ENCODE measurements at places on chromosomes 12 and 14.

- no peak for DNase-seq
Observed at GRCh38 chr12:82723891-82724290, 37.2 kb downstream of the TMTC2 start.

GRCh38 chr12:52791271-52792184 is 4.4 kb downstream of the KRT3 start:
- no peak for DNase-seq

GRCh38 chr12:106980944-106981343 is 6.0 kb downstream of the MTERF2 start:
- no peak for DNase-seq

- no peak for DNase-seq
Observed at GRCh38 chr14:56138928-56139327, 20.7 kb downstream of the PELI2 start.

DNA sequence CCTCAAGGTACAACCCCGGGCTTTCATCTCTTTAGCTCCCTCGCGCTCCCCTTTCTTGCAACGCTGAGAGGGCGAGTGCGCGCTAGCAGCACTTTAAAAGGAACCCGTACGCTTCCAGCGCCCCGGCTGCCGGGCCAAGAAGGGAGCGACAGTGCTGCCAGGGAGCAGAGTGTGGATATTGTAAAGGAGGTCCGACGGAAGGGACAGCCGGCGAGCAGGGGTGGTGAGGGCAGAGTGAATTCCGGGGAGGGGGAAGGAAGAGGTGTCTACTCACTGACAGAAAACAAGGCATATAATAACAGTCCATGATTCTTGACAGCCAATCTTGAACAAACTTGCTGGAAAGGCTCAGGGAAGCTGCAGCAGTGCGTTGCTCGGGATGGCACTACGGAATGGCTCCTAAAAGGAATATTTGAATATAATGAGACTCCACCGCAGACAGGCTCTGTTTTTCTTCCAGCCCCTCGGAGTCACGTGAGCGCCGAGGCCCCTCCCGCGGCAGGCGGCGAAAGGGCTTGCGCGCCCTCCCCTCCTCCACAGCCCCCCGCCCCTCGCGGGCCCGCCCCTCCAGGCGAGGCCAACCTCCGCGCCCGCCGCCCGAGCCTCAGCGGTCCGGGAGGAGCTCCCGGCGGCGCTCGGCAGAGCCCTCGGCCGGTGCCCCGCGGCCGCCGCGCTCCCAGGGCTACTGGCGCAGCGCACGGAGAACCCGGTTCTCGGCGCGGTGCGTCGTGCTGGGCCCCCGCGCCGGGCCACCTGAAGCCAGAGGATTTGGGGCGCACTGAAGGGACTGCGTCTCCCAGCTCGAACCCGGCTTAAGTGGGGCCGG is 3.4 kb downstream of the BMP4 start:
- no peak for DNase-seq

DNA sequence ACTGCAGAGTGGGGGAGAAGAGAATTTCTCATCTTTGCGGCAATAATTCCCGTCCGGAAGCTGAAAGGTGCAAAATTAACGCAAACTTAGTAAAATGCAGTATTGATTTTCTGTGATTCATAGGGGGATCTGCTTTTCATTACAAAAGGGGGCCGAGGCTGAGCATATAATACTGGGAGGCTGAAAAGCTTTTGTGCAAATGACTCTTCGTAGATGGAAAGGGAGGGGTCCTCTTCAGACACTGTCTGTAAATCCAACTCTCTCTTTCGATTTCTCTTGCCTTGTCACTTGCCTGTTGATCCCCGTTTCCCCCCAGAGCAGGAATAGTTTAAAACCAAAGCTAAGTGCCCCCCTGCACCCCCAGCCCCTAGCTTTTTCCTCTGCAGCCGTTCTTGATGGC is 258.2 kb downstream of the VRK1 start:
- no peak for DNase-seq
